Sigmoid colon (tissue), 7 donors: ENCODE measurements at places on chromosomes 5 and 9.

DNA sequence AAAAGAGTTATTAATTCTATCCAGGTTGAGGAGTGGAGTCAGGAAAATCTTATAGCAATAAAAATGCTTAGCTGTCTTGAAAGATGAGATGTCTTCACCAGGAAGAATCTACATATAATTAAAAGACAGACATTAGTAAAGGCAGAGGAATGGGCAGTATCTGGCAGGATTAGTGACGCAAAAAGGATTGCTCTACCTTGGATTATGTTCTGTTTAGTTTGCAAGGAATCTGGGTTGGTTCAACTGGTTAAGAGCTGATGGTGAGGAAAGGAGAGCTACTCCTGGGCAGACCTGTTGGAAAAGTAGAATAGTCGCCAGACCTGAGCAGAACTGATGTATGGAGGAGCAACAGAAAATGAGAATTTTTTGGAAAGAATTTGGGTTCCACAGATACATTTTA lies 318.5 kb downstream of the ADGRV1 start:
- no peak for DNase-seq

DNA sequence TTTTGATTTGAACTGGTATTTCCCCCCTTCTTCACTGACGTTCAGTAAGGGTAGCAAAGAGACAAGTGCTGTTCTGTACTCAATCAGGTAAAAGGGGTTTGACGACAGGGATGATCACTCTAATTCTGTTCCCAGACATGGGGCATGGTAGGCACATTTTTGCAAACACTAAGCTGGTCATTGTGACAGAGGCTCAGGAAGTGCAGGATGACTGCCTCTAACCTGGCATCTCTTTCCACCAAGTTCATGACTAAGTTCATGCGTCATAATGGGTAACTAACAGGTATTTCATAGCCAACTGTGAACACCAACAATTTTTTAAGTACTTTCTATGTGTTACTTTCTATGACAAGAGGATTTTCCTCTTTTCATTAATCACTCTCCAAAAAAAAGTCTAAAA lies 166.5 kb downstream of the MAPKAP1 start:
- no peak for DNase-seq

- DNase-seq, result no peak
These were observed 341.1 kb downstream of the ARL15 start for GRCh38 chr5:53969176-53969730.

- no peak for DNase-seq
These were observed 38.2 kb downstream of the GALNT10 start for GRCh38 chr5:154228696-154229095.

GRCh38 chr5:157563373-157563928 lies 12.1 kb downstream of the ADAM19 start:
- no peak for DNase-seq

GRCh38 chr5:95842854-95843544 lies 20.5 kb upstream of the GLRX start:
- peak; percentile 74 for DNase-seq

DNA sequence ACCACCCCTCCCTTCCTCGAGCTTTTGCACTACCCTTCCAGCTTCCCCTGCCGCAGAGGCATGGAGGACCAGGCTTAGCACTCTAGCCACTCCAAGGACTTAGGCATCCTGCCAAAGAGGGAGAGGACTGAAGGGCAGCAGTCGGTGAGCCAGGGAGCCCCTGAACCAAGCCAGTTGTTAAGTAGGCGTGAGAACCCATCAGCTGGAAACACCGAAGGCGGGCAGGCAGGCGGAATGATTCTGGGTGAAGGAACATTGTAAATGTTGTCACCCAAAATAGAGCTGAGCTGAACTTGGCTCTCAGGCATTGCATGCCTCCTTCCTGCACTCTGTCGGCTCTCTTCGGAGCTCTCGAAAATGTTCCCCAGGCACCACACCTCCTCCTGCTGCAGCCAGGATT lies 42.8 kb downstream of the NRG2 start:
- DNase-seq, result peak; percentile 68

DNA sequence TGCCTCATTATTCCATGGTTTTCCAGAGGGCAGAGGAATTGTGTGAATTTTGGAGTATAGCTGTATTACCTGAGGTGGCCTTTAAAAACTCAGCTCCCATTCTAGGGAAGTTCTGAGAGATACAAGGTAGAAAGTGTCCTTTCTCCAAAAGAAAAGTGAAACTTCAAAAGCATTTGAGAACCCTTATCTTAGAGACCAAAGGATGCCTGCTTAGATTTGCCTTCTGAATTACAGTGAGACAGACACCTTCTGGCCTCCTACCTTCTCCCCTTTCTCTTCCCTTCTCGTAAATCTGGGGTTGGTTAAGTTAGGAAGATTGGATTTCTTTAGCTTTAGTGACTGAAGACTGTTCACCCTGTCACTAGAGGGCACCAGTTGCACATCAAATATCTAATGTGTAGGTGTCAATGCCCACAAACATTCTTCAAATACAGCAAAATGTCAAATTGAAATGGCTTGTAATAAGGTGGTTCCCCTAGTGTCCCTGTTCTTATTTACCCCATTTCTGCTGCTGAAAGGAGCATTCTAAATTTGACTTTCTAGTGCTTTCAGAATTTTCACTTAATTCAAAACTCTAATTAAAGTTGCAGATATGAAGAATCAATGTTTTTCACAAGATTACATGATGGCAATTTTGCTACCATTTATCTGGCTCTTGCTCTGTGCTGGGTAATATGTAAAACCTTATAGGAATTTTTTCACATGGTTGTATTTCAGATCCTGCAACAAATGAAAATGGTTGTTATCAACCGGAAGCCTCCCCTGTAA lies 46.7 kb downstream of the PRRC1 start:
- no peak for DNase-seq

- no peak for DNase-seq
These were observed 34.9 kb upstream of the TIFAB start for GRCh38 chr5:135487037-135487395.

DNA sequence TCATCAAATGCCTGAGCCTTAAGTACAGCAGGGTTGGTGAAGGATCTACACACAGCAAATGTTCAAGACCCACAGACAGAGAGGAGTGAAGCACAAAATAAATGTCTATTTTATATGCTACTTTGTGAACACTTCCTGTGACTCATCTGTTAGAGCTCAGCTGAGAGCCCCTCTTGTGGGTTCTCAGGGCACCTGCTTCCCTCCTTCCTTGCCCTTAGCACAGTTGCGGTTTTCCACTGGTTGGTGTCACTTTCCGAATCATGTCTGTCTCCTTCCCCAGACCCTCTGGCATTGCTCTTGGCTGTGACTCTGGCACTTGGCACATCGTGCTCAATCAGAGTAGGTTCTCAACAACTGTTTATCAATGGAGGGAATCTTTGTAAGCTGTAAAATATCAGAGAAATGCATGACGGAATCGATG lies 128.5 kb upstream of the STC2 start:
- DNase-seq, result no peak

- no peak for DNase-seq
These were observed 55.9 kb downstream of the ADAM19 start for GRCh38 chr5:157519579-157520253.

DNA sequence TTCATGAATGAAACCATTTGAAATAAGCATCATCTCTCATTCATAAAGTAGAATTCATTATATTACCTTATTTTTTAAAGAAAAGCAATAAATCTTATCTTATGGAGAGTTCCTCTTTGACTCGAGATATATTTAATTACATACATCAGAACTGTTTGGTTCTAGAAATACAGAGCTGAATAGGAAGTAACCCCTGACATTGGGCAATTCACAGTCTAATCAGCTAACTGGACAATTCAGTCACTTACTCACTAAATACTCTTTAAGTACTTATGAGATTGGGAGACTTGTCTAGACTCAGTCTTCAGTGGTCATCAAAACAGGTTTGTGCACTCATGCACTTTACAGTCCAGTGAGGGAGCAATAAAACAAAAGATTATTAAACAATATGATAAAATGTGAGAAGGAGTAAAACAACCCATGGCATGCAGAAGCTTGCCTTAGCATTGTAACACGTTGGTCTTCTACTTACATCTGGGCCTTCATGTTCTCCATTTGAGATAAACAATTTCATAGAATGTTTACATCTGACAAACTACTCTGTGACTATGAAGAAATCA lies 11.5 kb upstream of the FBXO38 start:
- no peak for DNase-seq

DNA sequence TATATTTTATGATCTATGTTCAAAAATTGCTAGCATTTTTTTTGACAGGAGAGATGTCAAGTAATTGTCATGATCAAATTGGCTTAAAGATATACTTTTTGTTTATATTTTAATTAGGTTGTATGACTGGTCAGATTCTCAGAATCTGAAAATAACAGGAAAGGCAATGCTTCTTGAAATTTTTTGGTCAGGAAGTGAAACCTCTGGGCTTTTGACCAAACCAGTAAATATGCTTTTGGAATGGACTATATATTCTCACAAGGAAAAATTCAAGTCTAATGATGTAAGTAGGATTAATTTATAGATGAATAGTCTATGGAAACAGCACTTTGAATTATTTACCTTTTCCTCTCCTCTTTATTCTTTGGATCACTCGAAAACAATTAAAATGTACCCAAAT lies 52.3 kb downstream of the SLF1 start:
- DNase-seq, result no peak

DNA sequence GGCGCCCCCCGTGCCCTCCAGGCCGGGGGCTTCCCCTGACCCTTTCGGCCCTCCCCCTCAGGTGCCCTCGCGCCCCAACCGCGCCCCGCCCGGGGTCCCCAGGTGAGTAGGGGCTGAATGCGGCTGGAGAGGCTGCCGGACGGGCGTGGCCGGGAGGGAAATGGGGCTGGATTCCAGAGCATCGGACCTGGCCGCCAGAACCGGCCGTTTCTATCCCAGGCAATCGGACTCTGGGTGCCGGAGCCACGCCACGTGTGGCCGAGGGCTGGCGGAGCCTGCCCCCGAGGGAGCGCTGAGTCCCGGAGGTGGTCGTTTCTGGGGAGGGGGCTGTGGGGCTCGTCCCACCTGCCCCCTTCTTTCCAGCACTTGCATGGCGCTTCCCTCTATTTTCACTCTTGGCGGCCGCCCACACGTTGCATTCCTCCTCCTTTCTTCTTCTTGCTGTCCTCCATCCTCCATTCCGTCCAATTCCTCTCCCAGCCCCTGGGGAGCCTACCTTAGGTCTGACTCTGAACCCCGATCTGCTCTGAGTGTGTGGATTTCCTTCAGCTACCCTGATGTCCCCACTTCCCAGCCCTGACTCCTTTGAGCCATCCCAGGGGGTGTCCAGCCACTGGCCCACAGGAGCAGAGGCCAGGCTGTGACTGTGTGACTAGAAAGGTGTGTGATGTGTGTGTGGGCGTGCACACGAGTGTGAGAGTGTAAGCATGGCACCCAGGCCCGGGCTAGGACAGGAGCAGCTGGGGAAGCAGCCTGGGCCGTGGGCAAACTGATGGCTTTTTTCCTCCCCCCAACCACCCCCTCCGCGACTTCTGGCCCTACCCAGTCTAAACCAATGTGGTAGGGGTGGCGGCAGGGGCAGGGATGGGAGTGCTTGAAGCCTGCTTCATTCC lies 24.7 kb downstream of the GOLGA2 start:
- DNase-seq, result no peak

GRCh38 chr9:130543368-130543767 lies 36.0 kb upstream of the FUBP3 start:
- no peak for DNase-seq
